IMR-90 (cell line): ENCODE measurements at places on chromosomes 11 and 22. TPM values are rescaled to one million over a fixed set of nuclear protein-coding genes. Genes with fewer than 3 reads are reported as not detected.

- peaks cover 4% of the 10 kb centered on the region; the same call in 1 of the 2 replicates for H3K36me3 ChIP-seq
- DNase-seq, result peak; percentile 19
- H3K4me3 ChIP-seq, result peak within 1 kb of the TSS; percentile 94
- peaks cover 18% of the 10 kb centered on the region for H3K4me1 ChIP-seq
- H3K27ac ChIP-seq, result peak within 1 kb of the TSS; percentile 83
- H3K27me3 ChIP-seq, result no peaks in the 10 kb centered on the region
Observed at GRCh38 chr11:47186076-47186699, at the start of gene PACSIN3. PACSIN3 (minus strand) TSS chr11:47186434; CDS start chr11:47182727, 3,707 bp downstream.

DNA sequence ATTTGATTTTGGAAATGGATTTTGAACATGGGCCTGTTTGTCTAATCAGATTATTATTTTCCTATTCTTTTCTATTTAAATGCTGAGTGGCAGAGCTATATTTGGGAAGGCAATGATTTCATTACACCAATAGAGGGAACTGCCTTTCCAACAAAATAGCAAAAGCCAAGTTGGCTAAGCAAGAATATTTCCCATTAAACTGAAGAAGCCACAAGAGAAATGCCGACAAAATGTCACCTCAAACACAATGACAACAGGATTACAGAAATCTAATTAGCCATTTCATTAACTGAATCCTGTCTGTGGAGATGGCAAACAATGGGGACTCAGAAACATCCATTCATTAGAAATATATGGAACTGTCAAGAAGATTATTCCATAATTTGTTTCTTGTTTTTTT lies 1593.1 kb upstream of the RAG2 start:
- no peak overlapping the region for H3K4me3 ChIP-seq
- no peaks in the 10 kb centered on the region for H3K4me1 ChIP-seq
- H3K36me3 ChIP-seq, result no peaks in the 10 kb centered on the region
- DNase-seq, result no peak
- no peak overlapping the region for H3K27ac ChIP-seq
- no peaks in the 10 kb centered on the region for H3K27me3 ChIP-seq

Gene POU2AF2
- total RNA-seq, result not detected in 2 replicates

DNA sequence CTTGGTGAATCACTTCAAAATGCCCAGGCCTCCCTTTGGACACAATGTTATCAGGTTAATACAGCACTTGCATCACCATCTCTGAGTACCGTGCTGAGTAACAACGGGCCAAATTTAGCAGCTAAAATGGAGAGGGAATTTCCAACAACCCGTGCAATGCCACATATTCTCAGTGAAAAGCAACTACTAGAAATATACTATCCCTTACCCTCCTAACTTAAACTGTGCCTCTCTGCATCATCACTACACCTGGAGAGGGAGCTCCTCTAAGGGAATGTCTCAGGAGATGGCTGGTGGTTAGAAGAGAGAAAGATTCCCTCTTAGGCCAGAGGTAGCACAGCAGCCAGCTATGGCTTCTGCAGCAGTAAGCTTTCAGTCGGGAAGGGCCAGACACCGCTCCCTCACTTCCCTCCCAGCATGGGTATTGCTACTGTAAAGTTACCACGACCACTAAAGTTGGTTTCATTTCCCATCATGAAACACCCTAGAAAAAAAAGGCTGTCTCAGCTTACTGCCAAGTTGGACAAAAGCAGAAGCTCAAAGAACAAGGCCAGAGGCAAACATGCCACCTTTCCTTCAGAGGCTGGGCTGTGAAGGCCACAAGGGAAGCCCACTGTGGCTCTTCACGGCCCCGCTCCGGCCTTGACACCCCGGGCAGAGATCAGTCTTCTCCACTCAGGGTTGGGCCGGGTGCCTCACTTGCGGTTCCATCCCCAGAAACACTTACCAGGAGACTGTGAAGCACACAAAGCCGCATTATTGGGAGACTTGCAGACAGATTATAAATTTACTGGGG lies 3.9 kb downstream of the MAML2 start:
- H3K27me3 ChIP-seq, result no peaks in the 10 kb centered on the region
- H3K4me1 ChIP-seq, result peaks cover 18% of the 10 kb centered on the region
- peaks cover 4% of the 10 kb centered on the region for H3K36me3 ChIP-seq
- peak overlapping the region; percentile 94 for H3K27ac ChIP-seq

GRCh38 chr11:109769858-109770257 lies 323.3 kb upstream of the ZC3H12C start:
- no peaks in the 10 kb centered on the region for H3K4me1 ChIP-seq
- H3K27me3 ChIP-seq, result no peaks in the 10 kb centered on the region; the same call in 1 of the 2 replicates
- H3K27ac ChIP-seq, result no peak overlapping the region
- no peak overlapping the region for H3K4me3 ChIP-seq

- no peak overlapping the region for H3K27ac ChIP-seq
- DNase-seq, result peak; percentile 64
- no peaks in the 10 kb centered on the region for H3K36me3 ChIP-seq
- H3K4me3 ChIP-seq, result no peak overlapping the region
- H3K27me3 ChIP-seq, result peaks cover 9% of the 10 kb centered on the region; the same call in 1 of the 2 replicates
Observed at GRCh38 chr11:57345555-57346211, 7.5 kb downstream of the P2RX3 start.

DNA sequence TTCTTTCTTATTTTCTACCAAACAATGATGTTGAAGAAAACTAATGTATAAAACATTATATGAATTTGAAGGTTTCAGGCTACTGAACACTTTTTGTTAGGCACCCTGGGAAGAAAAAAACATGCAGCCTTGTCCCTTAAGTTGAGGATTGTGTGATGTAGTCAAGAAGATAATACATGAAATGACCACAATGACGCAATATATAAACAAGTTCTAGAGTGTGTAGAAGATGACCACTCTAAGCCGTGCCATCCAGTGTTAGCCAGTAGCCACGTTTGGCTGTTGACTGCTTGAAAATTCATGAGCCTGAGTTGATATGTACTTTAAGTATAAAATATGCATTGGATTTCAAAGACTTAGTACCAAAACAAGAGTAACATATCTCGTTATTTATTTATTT lies 16.2 kb downstream of the SWAP70 start:
- H3K4me3 ChIP-seq, result no peak overlapping the region
- no peaks in the 10 kb centered on the region for H3K27me3 ChIP-seq
- no peaks in the 10 kb centered on the region; the same call in none of the 2 replicates for H3K36me3 ChIP-seq
- DNase-seq, result no peak

Gene OSBPL5
- total RNA-seq, result 14.4 and 14.9 TPM in 2 replicates

GRCh38 chr11:19342036-19342435 lies 101.3 kb upstream of the E2F8 start:
- peaks cover 4% of the 10 kb centered on the region; the same call in 1 of the 2 replicates for H3K4me1 ChIP-seq
- DNase-seq, result no peak
- H3K36me3 ChIP-seq, result no peaks in the 10 kb centered on the region
- H3K27ac ChIP-seq, result no peak overlapping the region
- peaks cover 78% of the 10 kb centered on the region for H3K27me3 ChIP-seq

DNA sequence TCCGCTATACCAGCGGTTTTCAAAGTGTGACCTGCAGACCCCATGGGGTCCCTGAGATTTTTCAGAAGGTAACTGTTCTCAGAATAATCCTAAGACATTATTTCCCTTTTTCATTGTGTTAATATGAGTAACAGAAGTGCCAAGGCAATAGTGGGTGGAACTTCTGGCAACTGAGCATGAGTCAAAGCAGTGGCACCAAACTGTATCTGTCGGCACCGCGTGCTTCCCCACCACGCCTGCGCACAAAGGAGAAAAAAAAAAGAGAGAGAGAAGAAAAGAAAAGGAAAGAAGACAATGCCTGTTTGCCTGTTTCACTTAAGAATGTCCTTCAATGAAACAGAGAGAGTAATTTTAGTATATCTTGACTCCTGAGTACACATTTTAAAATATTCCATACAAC lies 679.9 kb downstream of the OPCML start:
- H3K36me3 ChIP-seq, result no peaks in the 10 kb centered on the region
- no peak for DNase-seq
- H3K27ac ChIP-seq, result no peak overlapping the region
- no peaks in the 10 kb centered on the region for H3K4me1 ChIP-seq
- H3K4me3 ChIP-seq, result no peak overlapping the region
- H3K27me3 ChIP-seq, result 0 out of 2 replicates have a peak, but pooled peaks cover 2% of the 10 kb centered on the region

- H3K27me3 ChIP-seq, result peaks cover 3% of the 10 kb centered on the region; the same call in 1 of the 2 replicates
- no peaks in the 10 kb centered on the region for H3K36me3 ChIP-seq
- peaks cover 6% of the 10 kb centered on the region for H3K4me1 ChIP-seq
- H3K4me3 ChIP-seq, result no peak overlapping the region
- H3K27ac ChIP-seq, result no peak overlapping the region
Observed at GRCh38 chr22:21106000-21106399, 60.3 kb downstream of the LRRC74B start.

DNA sequence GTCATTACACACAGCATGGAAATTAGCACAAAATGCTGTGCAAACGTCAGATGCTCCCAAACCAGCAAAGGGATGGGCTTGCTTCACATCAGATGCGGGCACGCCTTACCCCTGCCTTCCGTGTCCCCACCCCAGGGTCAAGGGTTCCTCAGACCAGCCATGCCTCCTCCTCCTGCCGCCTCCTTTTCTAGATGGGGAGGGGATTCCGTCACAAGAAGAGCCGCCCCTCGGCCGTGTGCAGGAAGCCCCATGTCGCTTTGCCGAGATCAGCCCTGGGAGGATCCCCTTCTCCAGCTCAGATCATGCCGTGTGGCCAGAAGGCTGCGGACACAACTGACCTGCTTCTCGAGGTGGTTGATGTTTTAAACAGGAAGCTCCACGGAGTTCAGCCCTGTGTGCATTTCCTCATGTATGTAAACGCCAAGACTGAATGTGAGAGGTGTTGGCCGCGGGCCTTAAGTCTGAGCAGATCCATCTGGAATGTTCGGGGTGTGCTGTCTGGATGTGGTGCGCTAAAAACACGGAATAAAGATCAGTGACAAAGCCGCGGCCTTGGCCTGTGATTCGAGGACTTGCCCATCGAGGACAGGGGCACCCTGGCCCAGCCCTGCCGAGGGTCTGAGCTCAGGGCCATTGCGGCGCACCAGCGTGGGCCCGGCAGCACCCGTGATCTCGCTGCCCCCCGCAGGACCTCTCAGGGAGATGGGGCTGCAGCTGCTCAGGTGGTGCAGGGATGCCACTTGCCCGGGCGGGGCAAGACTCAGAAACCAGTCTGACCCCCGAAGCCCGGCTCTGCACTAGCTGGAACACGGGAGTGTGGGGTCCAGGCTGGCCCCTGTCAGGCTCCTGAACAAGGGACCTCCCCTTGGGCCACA lies 412.9 kb downstream of the TBC1D22A start:
- H3K36me3 ChIP-seq, result no peaks in the 10 kb centered on the region
- no peak overlapping the region for H3K4me3 ChIP-seq
- H3K27me3 ChIP-seq, result no peaks in the 10 kb centered on the region
- peak overlapping the region; percentile 46 for H3K27ac ChIP-seq
- peak; percentile 88 for DNase-seq

Gene MRGPRX2
- not detected in 2 replicates for total RNA-seq

GRCh38 chr22:26656891-26657851 lies at the start of gene MIAT:
MIAT (plus strand) TSS chr22:26657588.
- H3K27ac ChIP-seq, result no peak within 1 kb of the TSS
- peak within 1 kb of the TSS; percentile 44 for H3K4me3 ChIP-seq
- H3K27me3 ChIP-seq, result peaks cover 38% of the 10 kb centered on the region
- H3K4me1 ChIP-seq, result peaks cover 5% of the 10 kb centered on the region; the same call in 1 of the 2 replicates

GRCh38 chr11:35404388-35404775 lies 15.0 kb downstream of the SLC1A2 start:
- no peaks in the 10 kb centered on the region for H3K27me3 ChIP-seq
- no peak overlapping the region for H3K4me3 ChIP-seq
- no peaks in the 10 kb centered on the region for H3K36me3 ChIP-seq
- H3K27ac ChIP-seq, result no peak overlapping the region

DNA sequence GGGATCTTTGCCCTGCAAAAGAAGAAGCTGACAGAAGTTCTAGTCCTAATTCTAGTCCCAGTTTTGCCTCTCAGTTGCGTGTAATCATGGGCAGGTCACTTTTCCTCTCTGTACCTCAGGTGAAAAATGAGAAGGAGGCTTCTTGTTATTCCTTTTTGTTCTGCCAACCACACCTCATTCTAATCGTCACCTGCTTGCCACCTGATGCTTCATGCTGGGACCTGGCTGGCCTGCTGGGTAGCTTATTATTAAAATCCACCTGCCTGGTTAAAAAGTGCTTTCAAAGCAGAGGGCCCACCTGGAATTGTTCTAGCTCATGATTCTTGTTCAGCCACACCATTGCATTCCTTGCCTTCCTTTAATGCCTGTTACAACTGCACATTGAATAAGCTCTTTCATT lies 8.4 kb upstream of the ALG8 start:
- H3K36me3 ChIP-seq, result no peaks in the 10 kb centered on the region
- H3K4me1 ChIP-seq, result no peaks in the 10 kb centered on the region
- H3K4me3 ChIP-seq, result no peak overlapping the region
